ENCODE measurements at places on chromosomes 1 and 21.

- DNase-seq = no peak
Measured at GRCh38 chr1:30191154-30191702, 532.2 kb downstream of the MATN1 start.

- no peak for DNase-seq
Measured at GRCh38 chr1:29713857-29714256, 477.5 kb downstream of the PTPRU start.

GRCh38 chr1:4700801-4701200, 46.4 kb downstream of the AJAP1 start:
- no peak for DNase-seq

DNA sequence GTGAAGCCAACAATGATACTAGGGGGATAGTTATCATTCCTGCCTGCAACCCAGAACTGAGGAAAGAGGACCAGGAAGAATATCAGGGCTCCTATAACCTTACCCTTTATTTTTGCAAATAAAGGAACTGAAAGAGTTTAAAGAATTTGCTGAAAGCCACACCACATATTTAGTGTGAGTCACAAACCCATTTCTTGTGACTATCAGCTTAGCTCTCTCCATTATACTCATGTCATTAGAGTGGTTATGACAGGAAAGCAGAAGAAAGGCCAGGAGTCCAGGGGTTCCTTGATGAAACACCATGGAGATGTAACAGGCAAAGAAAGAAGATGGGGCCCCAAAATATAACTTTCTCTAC, 141.1 kb upstream of the SAMSN1 start:
- no peak for DNase-seq

DNA sequence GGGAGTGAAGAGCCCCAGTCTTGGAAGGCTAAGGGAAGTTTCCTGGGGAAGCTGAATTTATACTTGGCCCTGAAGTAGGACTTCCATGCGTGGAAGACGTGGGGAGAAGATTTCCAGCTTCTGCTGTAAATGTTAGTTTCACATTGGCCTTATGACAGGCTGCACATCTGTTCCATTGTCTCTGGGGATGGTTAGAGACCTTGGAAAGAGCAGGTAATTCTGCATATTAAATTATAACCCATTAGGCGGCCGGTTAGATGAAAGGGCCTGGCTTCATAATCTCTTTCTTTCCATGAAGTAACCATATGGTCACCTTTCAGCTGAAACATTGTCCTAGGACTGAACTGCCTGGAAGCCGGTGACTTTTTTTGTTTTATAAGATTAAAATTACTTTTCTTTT, 37.5 kb downstream of the DPT start:
- no peak for DNase-seq

DNA sequence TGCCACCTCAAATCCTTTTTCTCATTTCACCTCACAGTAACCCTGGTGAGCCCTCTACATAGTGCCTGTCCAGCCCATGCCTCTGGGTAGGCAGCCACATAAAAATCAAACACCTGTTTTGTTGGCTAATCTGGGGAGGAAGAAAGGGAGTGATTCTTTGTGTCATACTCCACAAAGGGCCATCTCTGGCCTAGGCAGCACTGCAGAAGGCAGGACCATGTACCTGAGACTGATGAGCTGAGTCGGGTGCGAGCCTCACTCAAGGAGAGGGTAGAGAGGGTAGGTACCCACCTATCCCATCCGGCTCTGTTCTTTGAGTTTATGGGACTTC, 7.8 kb downstream of the TUFT1 start:
- DNase-seq = no peak

DNA sequence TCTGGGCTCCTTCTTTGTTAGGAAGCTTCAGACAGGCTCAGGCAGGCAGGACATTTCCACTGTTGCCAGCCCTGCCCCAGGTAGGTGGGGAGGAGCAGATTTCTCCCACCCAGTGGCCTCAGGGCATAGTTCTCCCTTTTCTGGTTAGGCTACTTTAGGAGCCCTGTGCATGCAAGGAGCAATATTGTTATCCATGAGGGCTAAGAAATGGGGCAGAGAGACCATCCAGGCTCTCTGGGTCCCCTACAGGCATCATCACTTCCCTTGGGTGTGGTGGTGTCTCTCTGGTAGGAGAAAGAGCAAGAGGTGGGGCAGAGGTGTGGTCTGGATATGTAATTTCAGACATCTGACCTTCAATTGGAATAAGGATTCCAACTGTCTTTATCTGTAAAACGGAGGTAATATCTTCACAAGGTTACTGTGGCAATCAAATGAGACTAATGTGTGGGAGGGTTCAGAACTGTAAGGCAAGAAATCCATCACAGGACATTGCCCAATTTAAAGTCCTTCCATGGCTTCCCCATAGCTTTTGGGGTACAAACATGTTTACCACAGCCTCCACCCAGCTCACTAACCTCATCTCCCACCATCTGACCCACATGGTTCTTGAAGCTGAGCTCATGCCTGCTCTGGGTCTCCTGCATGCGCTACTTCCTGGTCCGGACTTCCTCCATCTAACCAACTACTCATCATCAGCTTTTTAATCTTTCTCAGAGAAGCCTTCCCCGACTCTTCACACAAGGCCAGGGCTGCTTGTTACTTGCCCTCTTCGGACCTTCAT, 26.1 kb downstream of the PCAT6 start:
- no peak for DNase-seq

- DNase-seq = no peak
Measured at GRCh38 chr1:93608187-93609109, 73.2 kb downstream of the BCAR3 start.

- no peak for DNase-seq
Measured at GRCh38 chr1:32743380-32744070, 41.0 kb upstream of the SYNC start.

GRCh38 chr1:44405798-44406736, 1.0 kb downstream of the RNF220 start:
- DNase-seq = peak; percentile 10

DNA sequence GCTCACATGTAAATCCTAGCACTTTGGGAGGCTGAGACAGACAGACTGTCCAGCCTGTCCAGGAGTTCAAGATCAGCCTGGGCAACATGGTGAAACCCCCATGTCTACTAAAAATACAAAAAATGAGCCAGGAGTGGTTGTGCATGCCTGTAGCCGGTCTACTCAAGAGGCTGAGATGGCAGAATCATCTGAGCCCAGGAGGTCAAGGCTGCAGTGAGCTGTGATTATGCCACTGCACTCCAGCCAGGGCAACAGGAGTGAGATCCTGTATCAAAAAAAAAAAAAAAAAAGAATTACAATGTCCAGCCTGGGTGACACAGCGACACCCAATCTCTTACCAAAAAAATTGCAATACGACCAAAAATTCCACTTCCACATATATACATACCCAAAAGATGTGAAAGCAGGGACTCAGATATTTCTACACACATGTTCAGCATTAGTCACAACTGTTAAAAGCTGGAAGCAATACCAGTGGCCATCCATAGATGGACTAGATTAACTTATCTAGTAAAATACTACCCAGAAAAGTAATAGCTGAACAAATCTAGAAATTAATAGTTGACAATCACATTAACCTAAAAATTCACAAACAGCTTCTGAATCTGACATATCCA, 49.2 kb downstream of the ASH1L start:
- no peak for DNase-seq

DNA sequence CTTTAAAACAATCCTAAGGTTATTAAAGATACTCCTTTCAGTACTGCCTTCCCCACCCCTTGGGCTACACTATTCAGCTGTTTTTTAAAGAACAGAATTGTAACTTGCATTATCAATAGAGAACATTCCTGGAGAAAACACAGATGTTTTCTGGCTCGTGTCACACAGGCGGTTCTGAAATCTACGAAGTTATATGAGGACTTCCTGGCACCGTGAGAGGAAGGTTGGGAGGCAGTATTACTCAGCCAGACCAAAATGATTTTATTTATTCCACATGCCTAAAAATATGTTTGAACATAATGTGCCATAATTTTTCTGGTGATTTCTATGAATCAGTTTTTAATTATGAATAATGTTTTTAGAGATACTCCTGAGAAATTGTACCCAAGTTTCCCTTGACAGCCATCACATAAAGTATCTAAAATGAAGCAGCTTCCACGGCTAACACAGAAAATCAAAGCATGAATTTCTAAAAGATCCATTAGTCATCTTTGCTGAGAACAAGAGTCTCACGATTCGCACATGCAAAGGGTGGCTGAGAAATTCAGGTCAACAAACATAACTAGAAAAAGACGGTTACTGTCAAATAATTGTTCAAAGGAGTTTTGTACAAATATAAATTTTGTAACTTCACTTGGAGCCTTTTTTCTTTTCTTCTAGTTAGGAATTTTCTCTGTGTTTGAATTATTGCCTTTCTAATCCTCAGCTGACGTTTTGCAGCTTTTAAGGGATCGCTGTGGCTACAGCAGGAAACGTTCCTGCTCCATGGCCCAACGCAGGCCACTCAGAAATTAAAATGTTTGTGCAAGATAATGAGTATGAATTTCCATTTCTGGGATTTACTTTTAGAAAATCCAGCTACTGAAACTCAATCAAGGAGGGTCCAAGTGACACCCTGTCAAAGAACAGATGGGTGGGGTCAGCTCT, 8.0 kb upstream of the SIM2 start:
- no peak for DNase-seq

- no peak for DNase-seq
Measured at GRCh38 chr1:84749427-84749826, 59.2 kb upstream of the SSX2IP start.

GRCh38 chr1:177200290-177200689, 29.5 kb downstream of the BRINP2 start:
- no peak for DNase-seq

DNA sequence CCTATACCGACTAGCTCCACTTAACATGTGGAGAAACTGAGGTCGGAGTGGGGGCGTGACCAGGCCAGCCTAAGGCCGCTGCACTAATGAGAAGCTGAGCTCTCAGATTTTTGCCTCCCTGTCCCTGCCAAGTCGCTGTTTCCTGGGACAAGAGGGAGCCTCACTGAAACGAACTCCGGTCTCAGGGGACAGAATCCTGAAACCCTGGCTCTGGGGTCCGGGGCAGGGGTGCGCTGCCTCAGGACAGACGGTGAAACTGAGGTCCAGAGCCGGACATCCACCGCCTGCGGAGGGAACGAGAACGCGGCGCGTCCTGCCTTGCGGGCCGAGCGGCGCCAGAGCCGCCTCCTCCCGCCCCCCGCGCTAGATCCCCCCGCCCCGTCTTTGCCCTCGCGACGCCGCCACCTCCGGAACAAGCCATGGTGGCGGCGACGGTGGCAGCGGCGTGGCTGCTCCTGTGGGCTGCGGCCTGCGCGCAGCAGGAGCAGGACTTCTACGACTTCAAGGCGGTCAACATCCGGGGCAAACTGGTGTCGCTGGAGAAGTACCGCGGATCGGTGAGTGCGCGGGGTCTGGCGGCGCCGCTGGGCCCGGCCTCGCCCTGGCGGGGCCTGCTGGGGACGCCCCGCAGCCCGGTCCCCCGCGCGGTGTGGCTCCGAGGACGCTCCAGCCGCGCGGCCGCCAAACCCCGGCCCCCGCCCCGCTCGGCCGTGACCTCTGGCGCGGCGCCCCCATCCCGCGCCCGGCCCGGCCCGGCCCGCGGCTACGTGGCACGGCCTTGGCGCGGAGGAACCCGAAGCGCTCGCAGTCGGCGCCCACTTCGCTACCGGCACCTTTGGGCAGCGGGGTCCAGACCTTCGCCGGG, at the start of gene GPX7:
TSS of gene GPX7 (plus strand) at position 381 of the 865 bp plus-strand sequence. CDS start at position 420, 39 bp downstream.
- no peak for DNase-seq

- DNase-seq = no peak
Measured at GRCh38 chr1:19365721-19366120, 53.6 kb downstream of the SLC66A1 start.

GRCh38 chr1:162327788-162328165, 48.9 kb downstream of the SPATA46 start:
- DNase-seq = no peak

DNA sequence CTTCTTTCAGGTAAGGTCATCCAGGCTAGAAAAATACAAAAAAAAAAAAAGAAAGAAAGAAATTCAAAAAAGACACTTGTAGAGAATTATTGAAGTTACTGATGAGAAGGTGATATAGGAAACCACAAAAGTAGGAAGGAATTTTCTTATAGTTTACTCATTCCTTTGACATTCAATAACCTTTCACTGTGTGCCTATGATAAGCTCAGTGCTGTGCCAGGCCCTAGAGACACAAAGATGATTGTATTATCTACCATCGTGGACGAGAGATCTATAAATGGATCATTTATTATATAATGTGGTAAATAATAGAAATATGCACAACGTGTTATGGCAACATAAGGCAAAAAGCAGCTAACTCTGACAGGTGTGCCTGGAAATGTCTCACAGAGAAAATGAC, 109.6 kb upstream of the NGF start:
- no peak for DNase-seq

- no peak for DNase-seq
Measured at GRCh38 chr1:241507189-241507863, 12.2 kb downstream of the FH start.

- no peak for DNase-seq
Measured at GRCh38 chr1:17093822-17094393, 25.3 kb downstream of the PADI2 start.

- DNase-seq = no peak
Measured at GRCh38 chr1:179637211-179637860, 45.7 kb downstream of the TDRD5 start.

- DNase-seq = peak; percentile 90
Measured at GRCh38 chr1:39183503-39184353, 20.8 kb upstream of the MACF1 start.

- no peak for DNase-seq
Measured at GRCh38 chr1:14871218-14871970, 272.9 kb downstream of the KAZN start.

- no peak for DNase-seq
Measured at GRCh38 chr1:34792868-34793727, at the start of gene GJA4. Gene GJA4, plus strand, starts transcription at chr1:34792999. Its CDS starts 1,215 bp downstream, at chr1:34794214.

GRCh38 chr21:42448686-42449085, 45.0 kb downstream of the UBASH3A start:
- no peak for DNase-seq
